ENCODE measurements at places on chromosomes 2 and 18. TPM values are rescaled to one million over a fixed set of nuclear protein-coding genes. Genes with fewer than 3 reads are reported as not detected.

GRCh38 chr2:31011587-31011986 lies 126.7 kb downstream of the GALNT14 start:
- no peaks in the 10 kb centered on the region for H3K4me1 ChIP-seq
- no peak overlapping the region for H3K4me3 ChIP-seq
- DNase-seq, result no peak
- H3K27ac ChIP-seq, result no peak overlapping the region

DNA sequence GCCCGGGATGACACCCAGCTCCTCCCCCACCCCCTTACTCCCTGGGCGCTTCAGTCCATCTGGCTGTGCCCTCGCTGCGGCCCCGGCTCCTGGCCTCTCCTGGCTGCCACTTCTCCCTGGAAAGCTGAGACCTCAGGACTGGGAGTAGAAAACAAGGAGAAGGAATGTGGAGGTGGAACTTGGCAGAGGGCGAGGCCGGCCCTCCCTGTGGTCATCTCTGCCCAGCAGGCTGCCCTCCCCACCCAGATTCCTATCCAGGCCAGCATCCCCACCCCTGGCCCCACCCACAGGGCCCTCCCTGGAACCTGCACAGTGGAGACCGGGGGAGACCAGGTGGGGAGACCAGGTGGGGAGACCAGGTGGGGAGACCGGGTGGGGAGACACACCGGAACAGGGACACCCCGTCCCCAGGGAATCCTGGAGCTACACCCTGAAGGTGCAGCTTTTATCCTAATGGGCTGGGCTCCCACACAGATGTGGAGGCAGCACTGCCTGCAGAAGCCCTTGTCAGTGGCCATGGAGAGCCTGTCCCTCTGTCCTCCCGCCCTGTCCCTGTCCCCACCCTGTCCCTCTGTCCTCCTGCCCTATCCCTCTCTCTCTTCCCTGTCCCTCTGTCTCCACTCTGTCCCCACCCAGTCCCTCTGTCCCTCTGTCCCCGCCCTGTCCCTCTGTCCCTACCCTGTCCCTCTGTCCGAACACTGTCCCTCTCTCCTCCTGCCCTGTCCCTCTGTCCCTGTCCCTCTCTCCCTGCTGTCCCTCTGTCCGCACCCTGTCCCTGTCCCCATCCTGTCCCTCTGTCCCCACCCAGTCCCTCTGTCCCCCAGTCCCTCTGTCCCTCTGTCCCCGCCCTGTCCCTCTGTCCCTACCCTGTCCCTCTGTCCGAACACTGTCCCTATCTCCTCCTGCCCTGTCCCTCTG lies 157.1 kb downstream of the PXDN start:
- peaks cover 4% of the 10 kb centered on the region for H3K36me3 ChIP-seq
- H3K27me3 ChIP-seq, result peaks cover 9% of the 10 kb centered on the region
- peaks cover 22% of the 10 kb centered on the region for H3K4me1 ChIP-seq
- DNase-seq, result no peak

GRCh38 chr2:157866202-157866601 lies 9.9 kb downstream of the ACVR1 start:
- H3K4me1 ChIP-seq, result peaks cover 17% of the 10 kb centered on the region
- no peak for DNase-seq
- no peaks in the 10 kb centered on the region for H3K27me3 ChIP-seq
- H3K36me3 ChIP-seq, result no peaks in the 10 kb centered on the region

DNA sequence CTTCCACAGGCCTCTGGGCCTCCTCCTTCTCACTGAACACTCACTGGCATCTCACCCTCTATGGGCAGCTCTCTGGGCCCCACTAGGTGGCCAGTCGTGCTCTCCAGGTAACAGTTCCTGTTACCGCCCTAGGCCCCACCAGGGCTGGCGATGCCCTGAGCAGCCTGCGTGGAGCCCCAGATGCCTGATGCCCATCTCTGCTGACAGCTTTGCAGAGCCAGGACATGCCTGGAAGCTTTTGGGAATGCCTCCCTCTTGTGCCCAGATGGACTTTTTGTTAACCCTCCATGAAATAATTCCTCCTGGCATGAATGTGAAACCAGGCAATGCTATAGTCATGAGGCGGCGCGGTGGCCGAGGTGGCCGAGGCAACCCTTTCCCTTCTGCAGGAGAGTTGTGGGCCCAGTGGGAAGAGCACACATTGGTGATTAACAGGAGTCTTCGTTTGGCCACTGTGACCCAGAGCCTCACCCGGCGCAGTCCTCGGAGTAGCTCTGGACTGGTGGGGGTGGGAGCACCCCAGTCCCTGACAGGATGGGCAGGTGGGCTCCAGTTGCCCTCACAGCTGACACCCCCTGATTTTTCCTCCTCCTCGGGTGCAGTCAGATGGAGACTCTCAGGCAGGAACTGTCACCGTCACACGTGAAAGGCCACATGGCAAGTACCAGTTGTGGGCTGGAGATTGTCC lies 80.0 kb downstream of the SH3BP4 start:
- no peak for DNase-seq
- no peak overlapping the region for H3K4me3 ChIP-seq
- peaks cover 12% of the 10 kb centered on the region for H3K4me1 ChIP-seq
- H3K27ac ChIP-seq, result no peak overlapping the region
- peaks cover 24% of the 10 kb centered on the region for H3K36me3 ChIP-seq

- no peak overlapping the region for H3K4me3 ChIP-seq
- H3K4me1 ChIP-seq, result peaks cover under 1% of the 10 kb centered on the region
- H3K27ac ChIP-seq, result no peak overlapping the region
- no peak for DNase-seq
- no peaks in the 10 kb centered on the region for H3K36me3 ChIP-seq
- no peaks in the 10 kb centered on the region for H3K27me3 ChIP-seq
Observed at GRCh38 chr2:44015239-44015638, 19.4 kb upstream of the LRPPRC start.

DNA sequence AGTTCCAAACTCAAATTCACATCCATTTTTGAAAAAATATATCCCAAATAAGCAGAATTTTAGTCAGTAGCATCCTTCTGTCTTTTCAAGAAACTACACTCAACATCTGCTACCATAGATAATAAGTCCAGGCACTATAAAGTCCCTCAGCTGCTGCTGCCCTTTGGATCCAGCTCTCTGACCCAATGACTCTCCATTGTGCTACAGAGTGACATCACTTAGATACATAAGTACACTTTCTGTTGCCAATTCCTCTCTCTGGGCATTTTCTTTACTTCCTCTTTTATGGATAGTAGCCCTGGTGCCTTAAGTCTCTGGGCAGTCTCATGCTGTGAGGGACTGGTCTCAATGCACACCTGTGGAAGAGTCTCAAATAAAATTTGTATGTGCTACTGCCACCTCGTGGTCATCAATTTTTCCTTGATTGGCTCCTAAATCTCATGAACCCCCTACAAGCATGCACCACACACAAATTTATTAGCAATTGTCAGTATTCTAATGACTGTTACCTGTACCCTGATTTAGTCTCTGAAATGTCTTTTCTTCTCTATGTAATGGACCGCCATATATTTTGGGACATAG lies 219.2 kb downstream of the LRP1B start:
- H3K27me3 ChIP-seq, result no peaks in the 10 kb centered on the region
- no peak overlapping the region for H3K27ac ChIP-seq
- H3K4me1 ChIP-seq, result no peaks in the 10 kb centered on the region
- H3K4me3 ChIP-seq, result no peak overlapping the region
- no peaks in the 10 kb centered on the region for H3K36me3 ChIP-seq

- H3K36me3 ChIP-seq, result no peaks in the 10 kb centered on the region
- no peak overlapping the region for H3K4me3 ChIP-seq
- DNase-seq, result no peak
- no peak overlapping the region for H3K27ac ChIP-seq
- H3K4me1 ChIP-seq, result no peaks in the 10 kb centered on the region
Observed at GRCh38 chr2:146523196-146523595, 1321.6 kb upstream of the ACVR2A start.

GRCh38 chr2:231877533-231878456 lies 48.4 kb downstream of the NPPC start:
- no peak overlapping the region for H3K27ac ChIP-seq
- H3K27me3 ChIP-seq, result peaks cover 5% of the 10 kb centered on the region
- H3K4me1 ChIP-seq, result no peaks in the 10 kb centered on the region
- DNase-seq, result no peak
- H3K36me3 ChIP-seq, result no peaks in the 10 kb centered on the region

- no peak for DNase-seq
- peaks cover 37% of the 10 kb centered on the region for H3K36me3 ChIP-seq
- peaks cover 24% of the 10 kb centered on the region for H3K4me1 ChIP-seq
- peak overlapping the region; percentile 86 for H3K27ac ChIP-seq
- no peak overlapping the region for H3K4me3 ChIP-seq
Observed at GRCh38 chr18:79169958-79170555, 100.9 kb downstream of the ATP9B start.

GRCh38 chr2:236157815-236158498 lies 10.2 kb downstream of the GBX2 start:
- H3K36me3 ChIP-seq, result peaks cover 4% of the 10 kb centered on the region
- H3K4me1 ChIP-seq, result peaks cover 2% of the 10 kb centered on the region
- no peak overlapping the region for H3K27ac ChIP-seq
- no peak for DNase-seq

Gene GKN1
- total RNA-seq, result not detected

Gene RALBP1
- 56.8 TPM for total RNA-seq

Gene IL1B
- not detected for total RNA-seq

Gene ZSWIM2
- total RNA-seq, result not detected

All from endothelial cell (in vitro differentiated cells).